Activated CD4-positive, alpha-beta memory T cell treated with anti-CD3 and anti-CD28 coated beads for 36 hours (primary cell): ENCODE measurements at places on chromosomes 6 and 20.

DNA sequence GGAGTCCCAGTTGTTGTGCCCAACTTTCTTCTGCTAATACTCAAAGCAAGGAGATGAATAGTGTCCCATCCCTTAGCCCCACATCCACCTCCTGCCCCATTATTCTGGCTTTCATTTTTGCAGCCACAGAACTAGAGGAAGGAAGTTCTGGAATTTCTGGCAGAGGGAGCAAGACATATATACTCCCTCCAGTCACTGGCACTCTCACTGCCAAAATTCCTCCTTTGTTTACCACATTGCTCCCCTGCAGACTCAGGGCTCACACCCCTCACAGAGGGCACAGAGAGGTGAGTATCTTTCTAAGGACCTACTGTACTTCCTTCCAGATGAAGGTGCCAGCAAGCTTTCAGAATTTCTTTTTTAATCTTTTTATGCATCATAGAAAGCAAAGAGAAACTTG lies 168.0 kb upstream of the ID4 start:
- DNase-seq: no peak

- DNase-seq: no peak
Observed at GRCh38 chr6:35486005-35486925, 10.6 kb downstream of the TEAD3 start.

DNA sequence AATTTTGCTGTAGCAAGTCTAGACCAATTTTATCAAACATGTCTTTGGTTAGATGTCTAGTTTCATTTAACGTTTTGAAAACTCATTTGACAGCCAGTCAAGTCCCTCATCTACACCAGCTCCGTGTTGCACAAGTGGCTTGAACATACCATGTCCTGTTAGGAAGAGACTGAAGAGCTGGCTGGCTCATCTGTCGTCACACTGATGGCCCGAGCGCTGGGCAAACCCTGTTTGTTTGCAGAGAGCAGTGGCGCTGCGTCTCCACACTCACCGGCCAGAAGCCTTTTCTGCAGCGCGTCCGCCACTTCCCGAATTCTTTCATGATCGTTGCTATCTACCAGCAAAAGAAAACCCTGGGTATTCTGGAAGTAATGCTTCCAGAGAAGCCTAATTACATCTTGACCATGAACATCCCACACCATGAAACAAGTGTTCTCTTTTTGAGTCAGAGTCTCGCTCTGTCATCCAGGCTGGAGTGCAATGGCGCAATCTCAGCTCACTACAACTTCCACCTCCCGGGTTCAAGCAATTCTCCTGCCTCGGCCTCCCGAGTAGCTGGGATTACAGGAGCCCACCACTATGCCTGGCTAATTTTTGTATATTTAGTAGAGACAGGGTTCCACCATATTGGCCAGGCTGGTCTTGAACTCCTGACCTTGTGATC lies 10.7 kb upstream of the TCFL5 start:
- DNase-seq: no peak

- DNase-seq: no peak
Observed at GRCh38 chr20:39943336-39943735, 745.7 kb downstream of the MAFB start.

- DNase-seq: no peak
Observed at GRCh38 chr20:31962761-31963160, 5.2 kb upstream of the XKR7 start.

DNA sequence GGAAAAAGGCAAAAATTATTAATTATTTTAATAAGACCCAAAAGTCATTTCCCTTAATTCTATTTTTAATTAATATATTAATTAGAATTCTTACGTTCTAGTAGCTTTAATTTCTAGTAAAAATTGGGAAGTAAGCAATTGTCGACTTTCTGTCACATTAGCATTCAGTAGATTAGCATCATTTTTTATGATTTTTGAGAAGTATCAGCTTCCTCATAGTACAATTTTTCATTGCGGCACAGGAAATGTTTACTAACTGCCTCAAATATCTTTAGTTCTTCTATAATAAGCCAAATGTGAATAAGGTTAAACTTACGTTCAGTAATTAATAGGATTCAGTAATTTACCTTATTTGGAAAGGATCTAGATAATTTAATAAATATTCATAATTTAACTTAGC lies 687.4 kb downstream of the EPM2A start:
- DNase-seq: no peak

- DNase-seq: no peak
Observed at GRCh38 chr6:163339466-163339865, 75.1 kb upstream of the QKI start.

DNA sequence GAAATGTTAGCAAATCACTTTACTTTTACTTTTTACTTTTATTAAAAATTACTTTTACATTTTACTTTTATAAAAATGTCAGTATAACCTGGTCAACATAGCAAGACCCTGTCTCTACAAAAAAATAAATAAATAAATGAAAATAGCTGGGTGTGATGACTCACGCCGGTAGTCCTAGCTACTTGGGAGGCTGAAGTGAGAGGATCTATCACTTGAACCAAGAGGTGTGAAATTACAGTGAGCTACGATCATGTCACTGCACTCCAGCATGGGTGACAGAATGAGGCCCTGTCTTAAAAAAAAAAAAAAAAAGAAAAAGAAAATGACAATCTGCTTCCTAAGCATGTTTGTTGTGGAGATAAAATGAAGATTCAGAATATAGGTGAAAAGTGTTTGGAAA lies 31.0 kb upstream of the FBXO30 start:
- DNase-seq: no peak

DNA sequence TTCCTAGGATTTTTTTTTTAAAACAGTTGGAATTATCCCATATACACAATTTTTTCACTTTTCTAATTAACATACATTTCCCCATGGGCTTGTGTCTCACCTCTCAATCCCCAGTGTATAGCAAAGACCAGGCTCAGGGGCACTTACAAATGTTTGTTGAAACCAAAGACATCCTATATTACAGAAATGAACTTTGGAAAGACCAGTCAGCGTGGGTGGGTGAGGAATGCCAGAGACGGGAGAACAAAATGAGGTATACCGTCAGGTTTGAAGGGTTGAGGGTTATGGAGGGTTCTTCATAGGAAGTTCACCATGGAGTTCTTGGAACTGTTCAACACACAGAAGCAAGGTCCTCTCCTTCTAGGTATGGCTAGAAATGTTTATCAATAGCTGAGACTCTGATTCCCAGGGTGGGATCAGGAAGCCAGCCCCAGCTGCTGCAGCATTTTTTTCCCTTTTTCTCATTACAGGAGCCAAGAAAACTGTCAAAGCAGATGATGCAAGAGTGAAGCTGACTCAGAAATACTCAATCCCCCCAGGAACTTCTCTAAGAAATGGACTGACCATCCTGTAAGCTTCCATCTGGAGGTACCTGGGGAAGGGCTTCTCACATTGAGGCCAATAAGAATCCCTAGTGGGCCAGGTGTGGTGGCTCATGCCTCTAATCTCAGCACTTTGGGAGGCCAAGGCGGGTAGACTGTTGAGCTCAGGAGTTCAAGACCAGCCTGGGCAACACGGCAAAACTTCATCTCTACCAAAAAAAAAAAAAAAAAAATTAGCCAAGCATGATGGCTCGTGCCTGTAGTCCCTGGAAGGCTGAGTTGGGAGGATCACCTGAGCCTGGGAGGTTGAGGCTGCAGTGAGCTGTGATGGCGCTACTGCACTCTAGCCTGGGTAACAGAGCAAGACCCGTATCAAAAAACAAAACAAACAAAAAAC lies 15.9 kb upstream of the TBC1D20 start:
- no peak for DNase-seq

DNA sequence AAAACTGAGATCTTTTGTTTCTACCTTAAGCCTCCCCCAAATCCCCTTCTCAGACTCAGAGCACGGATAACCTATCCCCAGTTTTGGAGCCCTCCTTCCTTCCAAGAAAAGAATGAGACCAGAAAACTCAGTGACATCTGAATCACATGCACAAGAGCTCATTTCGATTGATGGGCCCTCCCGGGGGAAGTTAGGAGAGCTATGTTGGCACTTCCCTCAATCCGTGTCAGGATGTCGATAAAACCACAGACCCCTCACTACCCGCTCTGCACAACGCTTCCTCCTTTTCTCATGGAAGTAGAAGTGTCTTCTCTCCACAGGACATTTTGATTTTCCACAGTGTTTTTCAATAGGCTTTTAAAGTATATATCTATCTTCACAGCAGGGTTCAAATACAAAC lies 332.4 kb downstream of the HACE1 start:
- DNase-seq: no peak

GRCh38 chr6:164152611-164153010 lies 738.1 kb downstream of the QKI start:
- DNase-seq: no peak

- DNase-seq: no peak
Observed at GRCh38 chr20:35443003-35443402, 5.0 kb upstream of the GDF5 start.

DNA sequence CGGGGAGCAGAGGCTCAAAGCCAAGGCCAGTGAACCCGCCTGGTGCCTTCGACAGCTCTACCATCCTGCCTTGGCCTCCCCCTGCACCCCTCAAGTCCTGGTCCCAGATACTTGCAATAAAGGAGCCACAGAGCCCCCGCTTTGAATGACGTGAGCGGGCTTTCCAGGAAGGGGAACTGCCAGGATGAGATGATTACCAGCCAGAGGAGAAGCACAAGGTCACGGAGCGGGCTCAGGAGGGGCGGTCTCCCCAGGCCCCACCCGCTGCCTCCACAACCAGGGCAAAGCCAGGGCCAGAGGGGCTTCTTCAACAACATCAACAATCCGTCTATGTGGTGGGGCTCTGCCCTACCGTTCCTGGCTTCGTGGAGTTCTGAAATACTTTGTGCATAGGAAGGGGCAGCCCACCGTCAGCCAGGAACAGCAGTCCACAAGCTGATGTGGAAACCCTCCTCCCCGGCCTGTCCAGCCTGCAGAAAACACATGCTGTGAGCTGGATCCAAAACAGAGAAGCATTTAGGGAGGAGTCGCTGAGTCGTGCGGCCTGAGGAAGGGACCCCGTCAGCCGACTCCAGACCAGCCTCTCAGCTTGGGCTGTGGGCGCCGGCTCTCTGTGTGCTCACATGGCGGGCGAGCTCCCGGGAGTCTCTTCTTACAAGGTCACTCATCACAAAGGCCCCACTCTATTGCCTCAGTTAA lies 392.5 kb downstream of the CDH4 start:
- DNase-seq: no peak

GRCh38 chr6:112237066-112237465 lies 17.3 kb downstream of the LAMA4 start:
- DNase-seq: no peak

DNA sequence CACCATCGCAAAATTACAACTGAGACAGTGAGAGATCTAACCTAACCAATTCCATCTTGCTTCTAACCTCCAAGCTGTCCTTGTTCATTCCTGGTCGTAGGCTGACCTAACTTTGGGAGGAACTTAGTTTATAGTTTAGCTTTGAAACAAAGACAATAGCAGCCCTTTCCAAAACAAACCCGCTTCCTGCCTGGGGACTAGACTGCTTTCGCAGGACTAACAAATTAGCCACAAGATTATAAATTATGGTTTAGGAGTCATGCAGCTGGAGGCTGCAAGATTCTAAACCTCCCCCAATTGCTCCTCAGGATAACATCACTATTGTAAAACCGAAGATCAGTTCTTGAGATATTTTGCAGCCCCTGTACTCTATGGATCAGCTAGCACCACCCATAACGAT lies 63.2 kb downstream of the TRIM27 start:
- DNase-seq: no peak

DNA sequence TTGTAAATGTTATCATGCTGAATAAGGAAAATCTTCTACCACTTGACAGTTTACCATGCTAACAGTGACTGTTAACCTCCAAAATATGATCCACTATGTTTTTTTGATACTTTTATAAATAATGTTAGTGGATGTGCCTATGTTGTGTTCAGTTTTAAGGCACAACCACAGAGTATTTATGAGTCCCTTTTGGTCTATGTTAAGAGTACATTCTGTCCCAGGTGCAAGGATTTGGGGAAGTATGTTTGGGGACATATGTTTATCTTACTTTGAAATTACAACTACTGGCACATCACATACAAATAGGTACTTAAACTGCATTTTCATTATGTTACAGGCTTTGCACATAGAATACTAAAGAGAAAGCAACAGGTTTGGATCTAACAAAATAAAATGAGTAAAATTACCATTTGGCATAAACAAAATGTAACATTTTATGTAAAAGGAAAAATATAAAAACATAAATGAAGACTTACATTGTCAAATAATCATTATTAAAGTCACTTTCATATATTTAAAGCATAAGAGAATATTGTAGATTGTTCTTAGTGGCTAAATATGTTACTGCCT lies 71.2 kb downstream of the SESN1 start:
- no peak for DNase-seq

DNA sequence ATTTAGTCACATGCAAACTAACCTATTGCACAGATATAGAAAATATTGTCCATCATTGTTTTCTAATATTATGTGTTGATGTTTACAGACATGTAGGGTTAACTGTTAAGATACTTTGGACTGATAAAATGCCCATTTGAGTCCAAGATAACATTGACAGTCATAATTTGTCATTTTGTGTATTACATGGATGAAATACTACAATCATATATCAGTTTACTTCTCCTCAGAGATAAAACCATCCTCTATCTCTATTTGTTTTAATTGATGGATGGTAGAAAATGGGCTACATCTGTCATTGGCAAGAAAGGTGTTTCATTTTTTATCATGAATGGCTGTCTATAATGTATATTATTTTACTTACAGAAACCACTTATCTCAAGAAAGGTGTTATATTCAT lies 6.2 kb downstream of the EPHA7 start:
- DNase-seq: no peak

GRCh38 chr6:1453024-1453423 lies 63.6 kb downstream of the FOXF2 start:
- DNase-seq: no peak

GRCh38 chr20:18650224-18650623 lies 62.4 kb downstream of the DTD1 start:
- no peak for DNase-seq

DNA sequence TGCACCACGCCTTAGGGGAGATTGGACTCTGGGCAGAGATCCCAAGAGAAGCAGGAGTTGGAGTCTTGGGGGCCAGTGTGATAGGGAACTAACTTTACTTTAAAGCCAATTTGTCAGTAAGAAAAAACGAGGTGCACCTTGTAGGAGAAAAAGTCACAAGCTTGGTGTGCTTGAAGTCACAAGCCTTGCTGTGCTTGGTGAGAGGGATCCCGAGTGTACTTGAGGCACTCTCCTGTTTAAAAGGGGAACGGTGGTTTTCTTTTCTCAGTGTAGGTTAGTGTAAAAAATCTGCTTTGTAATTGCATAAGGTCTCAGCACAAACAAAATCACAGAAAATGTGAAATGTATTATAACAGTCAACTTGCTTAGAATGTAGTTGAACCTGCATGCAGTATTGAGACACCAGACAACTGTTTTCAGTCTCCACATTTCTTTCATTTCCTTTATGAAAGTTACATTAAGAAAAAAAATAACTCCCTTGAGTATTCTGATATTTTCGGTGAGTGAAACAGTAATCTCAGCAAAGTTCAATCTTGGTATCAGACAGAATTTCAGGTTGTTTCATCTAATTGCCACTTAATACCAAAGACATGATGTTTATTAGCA lies 111.1 kb upstream of the DUSP22 start:
- DNase-seq: no peak
